ENCODE measurements at places on chromosomes 2 and 18. TPM values are rescaled to one million over a fixed set of nuclear protein-coding genes. Genes with fewer than 3 reads are reported as not detected.

The SERPINB3 gene
- not detected for total RNA-seq

The CSRNP3 gene
- not detected for total RNA-seq

- DNase-seq, result no peak
Observed at GRCh38 chr2:46053564-46053963, 243.6 kb upstream of the EPAS1 start.

GRCh38 chr2:54903736-54904554 lies 146.3 kb downstream of the RTN4 start:
- peak; percentile 97 for DNase-seq

DNA sequence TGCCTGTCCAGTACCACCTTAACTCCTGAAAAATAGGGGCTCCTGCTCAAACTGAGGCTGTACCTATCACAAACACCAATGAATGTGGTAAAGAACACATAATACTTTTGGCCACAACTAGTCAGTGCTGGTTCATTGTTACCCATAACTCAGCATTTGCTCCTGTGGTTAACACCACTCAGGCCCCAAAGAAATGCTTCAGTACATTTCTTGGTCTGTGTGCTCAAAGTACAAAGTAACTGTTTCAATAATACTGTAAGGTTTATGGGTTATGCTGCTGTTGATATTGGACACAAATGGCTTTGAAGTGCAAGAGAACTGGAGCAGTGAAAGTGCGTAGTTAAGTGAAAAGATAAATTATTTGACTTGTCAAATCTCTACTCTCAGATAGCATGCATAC lies 95.0 kb upstream of the TACR1 start:
- DNase-seq, result no peak

Data from SJSA1 (cell line).